ENCODE measurements at places on chromosomes 1 and 21.

DNA sequence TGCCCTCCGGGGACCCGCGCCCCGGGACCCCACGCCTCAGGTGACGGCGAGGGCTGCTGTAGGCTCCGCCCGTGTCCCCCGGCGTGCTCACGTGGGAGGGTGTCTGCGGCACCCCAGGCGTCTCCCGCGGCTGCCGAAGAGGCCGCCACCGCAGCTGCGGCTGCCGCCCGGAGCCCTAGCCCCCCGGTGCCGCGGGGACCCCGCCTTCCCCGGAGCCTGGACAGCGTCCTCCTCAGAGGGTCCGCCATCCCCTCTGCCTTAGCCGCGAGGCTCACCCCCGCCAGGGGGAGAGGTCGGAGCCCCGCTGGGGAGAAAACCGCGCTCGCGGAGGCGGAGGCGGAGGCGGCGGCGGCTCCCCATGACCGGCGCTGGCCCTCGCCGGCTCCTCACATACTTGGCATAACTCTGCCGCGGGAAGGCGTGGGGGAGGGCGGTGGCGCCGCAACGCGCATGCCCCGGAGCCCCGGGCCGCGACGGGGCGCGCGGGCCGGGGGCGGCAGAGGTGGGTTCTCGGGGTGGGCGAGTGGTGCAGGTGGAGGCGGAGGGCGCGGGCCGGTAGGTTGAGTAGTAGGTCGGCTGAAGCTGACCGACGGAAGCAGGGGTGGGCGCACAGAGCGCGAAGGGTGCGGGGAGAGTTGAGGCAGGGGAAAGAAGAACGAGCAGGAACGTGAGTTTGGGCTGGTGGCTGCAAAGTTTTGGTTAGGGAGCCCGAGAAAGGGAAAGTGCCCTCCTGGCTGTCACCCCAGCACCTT lies 700 bp upstream of the SYDE2 start:
- peak; percentile 3 for DNase-seq

- no peak for DNase-seq
These were observed 32.2 kb upstream of the RNF11 start for GRCh38 chr1:51203874-51204245.

DNA sequence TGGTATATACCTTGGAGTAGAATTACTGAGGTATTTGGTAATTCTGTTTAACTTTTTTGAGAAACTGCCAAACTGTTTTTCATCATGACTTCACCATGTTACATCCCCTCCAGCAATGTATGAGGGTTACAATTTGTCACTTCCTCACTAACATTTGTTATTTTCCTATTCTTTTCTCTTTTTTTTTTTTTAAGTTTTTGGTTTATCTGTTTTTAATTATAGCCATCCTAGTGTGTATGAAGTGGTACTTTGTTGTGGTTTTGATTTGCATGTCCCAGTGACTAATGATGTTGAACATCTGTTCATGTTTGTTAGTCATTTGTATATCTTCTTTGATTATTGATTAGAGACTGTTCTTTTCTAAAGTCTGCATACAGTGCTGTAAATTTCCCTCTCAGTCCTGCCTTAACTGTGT lies 147.3 kb downstream of the HS2ST1 start:
- DNase-seq, result no peak

- no peak for DNase-seq
These were observed 5.1 kb upstream of the DCAF8 start for GRCh38 chr1:160267284-160267991.

DNA sequence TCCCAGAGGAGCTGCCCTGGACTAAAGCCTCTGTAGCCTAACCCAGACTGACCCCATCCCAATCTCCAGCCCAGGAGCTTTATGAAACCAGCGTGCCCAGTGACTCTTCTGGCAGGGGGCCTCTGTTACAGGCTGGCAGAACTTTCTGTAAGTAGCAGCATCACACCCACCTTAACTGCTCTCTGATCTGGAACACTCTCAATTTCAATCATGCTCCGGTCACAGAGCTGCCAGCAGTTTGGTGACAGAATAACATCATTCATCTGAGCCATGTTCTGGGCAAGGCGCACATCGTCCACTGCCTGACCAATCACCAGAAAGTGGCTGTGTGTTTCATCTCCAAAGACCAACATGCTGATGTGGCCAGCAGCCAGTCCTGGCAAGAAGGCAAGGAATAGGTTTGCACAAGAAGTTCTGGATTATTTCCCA lies 14.7 kb downstream of the ADCY10 start:
- no peak for DNase-seq

GRCh38 chr1:106998431-106999002 lies 58.0 kb upstream of the PRMT6 start:
- no peak for DNase-seq

GRCh38 chr1:196910215-196910614 lies 22.4 kb downstream of the CFHR4 start:
- no peak for DNase-seq

DNA sequence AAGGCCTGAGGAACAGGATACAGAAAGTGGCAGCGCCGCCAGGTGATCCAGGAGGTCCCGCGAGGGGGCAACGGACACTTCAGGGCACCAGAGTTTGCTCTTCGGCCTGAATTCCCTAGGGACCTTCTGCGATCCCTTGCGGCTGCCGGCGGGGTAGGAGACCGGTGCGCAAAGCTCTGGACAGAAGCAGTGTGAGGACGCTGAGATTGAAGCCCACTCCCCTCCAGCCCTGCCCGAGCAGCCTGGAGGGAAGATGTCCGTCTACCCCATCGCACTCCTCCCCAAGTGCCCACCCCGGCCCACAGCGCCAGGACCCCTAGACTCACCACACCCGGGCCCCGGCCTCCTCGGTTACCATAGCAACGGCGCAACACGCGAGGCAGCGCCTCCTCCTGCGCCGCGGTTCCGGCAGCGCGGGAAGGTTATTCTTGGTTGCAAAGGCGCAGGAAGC lies at the start of gene ANKRD45:
TSS of gene ANKRD45 (minus strand) at position 361 of the 451 bp plus-strand sequence. CDS start 10,433 bp downstream, outside the sequence.
- peak; percentile 2 for DNase-seq

DNA sequence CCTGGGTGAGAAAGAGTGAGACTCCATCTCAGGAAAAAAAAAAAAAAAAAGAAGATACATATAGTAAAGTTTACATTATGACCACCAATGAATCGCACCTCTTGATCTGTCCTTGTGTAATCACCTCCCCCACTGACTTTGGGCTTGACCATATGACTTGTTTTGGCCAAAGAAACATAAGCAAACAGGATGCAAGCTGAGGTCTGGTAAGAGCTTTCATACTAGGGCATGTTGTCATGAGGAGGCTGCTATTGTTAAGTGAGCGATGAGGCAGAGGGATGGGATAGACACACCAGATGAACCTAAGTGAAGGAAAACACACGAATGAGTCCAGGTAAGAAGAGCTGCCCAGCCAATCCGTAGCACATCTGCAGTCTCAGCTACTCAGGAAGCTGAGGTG lies 10.7 kb downstream of the ENAH start:
- no peak for DNase-seq

- DNase-seq, result no peak
These were observed 207.5 kb upstream of the SAMSN1 start for GRCh38 chr21:14753466-14754258.

DNA sequence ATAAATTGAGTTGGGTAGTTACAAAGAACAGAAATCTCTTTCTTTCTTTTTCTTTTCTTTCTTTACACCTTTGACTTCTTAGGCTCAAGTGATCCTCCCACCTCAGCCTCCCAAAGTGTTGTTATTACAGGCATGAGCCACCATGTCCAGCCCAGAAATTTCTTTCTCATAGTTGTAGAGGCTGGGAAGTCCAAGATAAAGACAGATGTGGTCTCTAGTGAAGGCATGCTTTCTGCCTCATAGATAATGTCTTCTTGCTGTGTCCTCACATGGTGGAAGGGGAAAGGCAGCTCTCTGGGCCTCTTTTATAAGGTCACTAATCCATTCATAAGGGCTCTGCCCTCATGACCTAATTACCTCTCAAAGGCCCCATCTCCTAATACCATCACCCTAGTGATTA lies 64.0 kb upstream of the DNAJC6 start:
- DNase-seq, result no peak

GRCh38 chr1:2235300-2235998 lies 7.3 kb downstream of the SKI start:
- DNase-seq, result no peak

- DNase-seq, result peak; percentile 39
These were observed 11.6 kb upstream of the NPHP4 start for GRCh38 chr1:6003568-6004411.

All from NCI-H2171 (cell line).